ENCODE measurements at places on chromosomes 11 and 22. TPM values are rescaled to one million over a fixed set of nuclear protein-coding genes. Genes with fewer than 3 reads are reported as not detected.

TRIM51 gene
- total RNA-seq = not detected

CBX7 gene
- total RNA-seq = 102 TPM

OR2AG2 gene
- total RNA-seq = not detected

ENTHD1 gene
- not detected for total RNA-seq

CRACR2B gene
- total RNA-seq = 1.2 TPM

CALCA gene
- not detected for total RNA-seq

POU2F3 gene
- total RNA-seq = not detected

ZNF70 gene
- total RNA-seq = 2.0 TPM

MAPK8IP2 gene
- 0.30 TPM for total RNA-seq

GCAT gene
- total RNA-seq = 0.72 TPM

KIRREL3 gene
- total RNA-seq = not detected

EFCAB6 gene
- not detected for total RNA-seq

HTR3B gene
- not detected for total RNA-seq

C11orf87 gene
- not detected for total RNA-seq

MS4A1 gene
- total RNA-seq = 0.79 TPM

MMP8 gene
- not detected for total RNA-seq

PKDREJ gene
- not detected for total RNA-seq

SRRD gene
- total RNA-seq = 27.3 TPM

OVOL1 gene
- total RNA-seq = not detected

DTX4 gene
- 1.0 TPM for total RNA-seq

OR51I1 gene
- total RNA-seq = not detected

NECTIN1 gene
- total RNA-seq = 2.3 TPM

TYMP gene
- total RNA-seq = 46.9 TPM

CENPM gene
- 33.9 TPM for total RNA-seq

CEND1 gene
- total RNA-seq = not detected
